ENCODE measurements at places on chromosomes 2 and 18. TPM values are rescaled to one million over a fixed set of nuclear protein-coding genes. Genes with fewer than 3 reads are reported as not detected.
A peak's percentile ranks its signal among the peaks of the same experiment; 100 is the strongest.

SLC14A1 gene
- 4.3 TPM for total RNA-seq

GRCh38 chr2:3208591-3208990, 169.0 kb downstream of the EIPR1 start:
- DNase-seq = no peak
- no peaks in the 10 kb centered on the region for H3K27me3 ChIP-seq
- H3K4me3 ChIP-seq = no peak overlapping the region
- H3K36me3 ChIP-seq = peaks cover 26% of the 10 kb centered on the region
- H3K27ac ChIP-seq = no peak overlapping the region
- peaks cover 4% of the 10 kb centered on the region for H3K4me1 ChIP-seq

LRRTM4 gene
- total RNA-seq = not detected

KCNF1 gene
- total RNA-seq = not detected

- DNase-seq = no peak
- no peak overlapping the region for H3K4me3 ChIP-seq
- H3K4me1 ChIP-seq = no peaks in the 10 kb centered on the region
- H3K36me3 ChIP-seq = no peaks in the 10 kb centered on the region
- H3K27ac ChIP-seq = no peak overlapping the region
These were observed 22.3 kb downstream of the ASAP2 start for GRCh38 chr2:9228781-9229469.

IGFBP2 gene
- not detected for total RNA-seq

GRCh38 chr18:41864216-41864615, 90.8 kb upstream of the PIK3C3 start:
- no peak for DNase-seq
- no peak overlapping the region for H3K4me3 ChIP-seq
- peaks cover 10% of the 10 kb centered on the region for H3K27me3 ChIP-seq
- no peaks in the 10 kb centered on the region for H3K4me1 ChIP-seq
- H3K27ac ChIP-seq = no peak overlapping the region
- H3K36me3 ChIP-seq = no peaks in the 10 kb centered on the region

- peaks cover 4% of the 10 kb centered on the region for H3K36me3 ChIP-seq
- H3K27me3 ChIP-seq = no peaks in the 10 kb centered on the region
- no peaks in the 10 kb centered on the region for H3K4me1 ChIP-seq
- no peak overlapping the region for H3K27ac ChIP-seq
These were observed 155.4 kb upstream of the FSIP2 start for GRCh38 chr2:185583058-185583816.

DNA sequence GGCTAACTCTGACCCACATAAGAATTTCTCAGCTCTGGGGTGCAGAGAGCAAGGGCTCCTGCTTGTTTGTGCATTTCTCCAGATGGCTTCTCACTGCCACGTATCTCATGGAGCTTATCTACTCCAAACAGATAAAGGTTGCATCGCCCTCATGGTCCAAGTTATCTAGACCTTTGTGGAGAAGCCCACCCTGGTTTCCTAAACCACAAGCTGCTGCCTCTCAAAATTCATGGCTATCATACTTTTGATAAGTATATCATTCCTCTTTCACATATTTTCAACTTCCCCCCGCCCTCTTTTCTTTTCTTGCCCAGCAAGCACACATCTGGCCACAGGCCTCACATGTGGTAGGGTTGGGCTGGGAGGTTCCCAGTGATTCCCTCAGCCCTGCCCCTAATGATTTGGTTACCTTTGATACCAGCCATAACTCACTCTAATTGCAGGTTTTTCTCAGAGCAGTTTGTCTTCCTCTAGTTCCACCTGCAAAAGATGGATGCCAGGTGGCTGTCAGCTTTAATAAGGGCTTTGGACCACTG, 146.0 kb downstream of the RHBDD1 start:
- H3K4me1 ChIP-seq = peaks cover 28% of the 10 kb centered on the region
- no peak overlapping the region for H3K4me3 ChIP-seq
- H3K36me3 ChIP-seq = peaks cover 7% of the 10 kb centered on the region
- H3K27ac ChIP-seq = peak overlapping the region; percentile 78

DNA sequence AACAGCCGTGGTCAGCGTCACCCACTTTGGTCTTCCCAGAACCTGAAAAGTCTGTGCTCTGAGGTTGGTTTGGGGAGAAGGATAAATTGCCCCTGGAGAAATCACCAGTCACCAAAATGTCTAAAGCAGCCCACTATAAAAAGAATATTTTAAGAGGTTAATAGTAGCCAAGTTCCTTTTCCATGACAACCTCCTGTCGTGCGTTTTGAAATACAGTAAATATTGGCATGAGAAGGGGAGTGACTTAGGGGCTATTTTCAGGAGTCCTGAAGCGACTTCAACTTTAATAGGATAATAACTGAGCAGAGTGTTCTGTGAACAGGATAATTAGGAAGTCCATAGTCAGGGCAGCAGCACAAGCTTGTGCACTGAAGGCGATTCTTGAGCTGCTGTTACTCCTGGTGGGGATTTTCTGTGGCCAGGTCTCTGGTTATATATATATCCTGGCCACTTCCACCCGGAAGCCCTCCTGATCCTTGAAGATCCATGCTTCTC, 49.3 kb downstream of the RNF144A start:
- H3K36me3 ChIP-seq = peaks cover 52% of the 10 kb centered on the region
- no peak for DNase-seq
- H3K27me3 ChIP-seq = no peaks in the 10 kb centered on the region
- H3K4me1 ChIP-seq = peaks cover 26% of the 10 kb centered on the region
- H3K27ac ChIP-seq = no peak overlapping the region
- no peak overlapping the region for H3K4me3 ChIP-seq

DNA sequence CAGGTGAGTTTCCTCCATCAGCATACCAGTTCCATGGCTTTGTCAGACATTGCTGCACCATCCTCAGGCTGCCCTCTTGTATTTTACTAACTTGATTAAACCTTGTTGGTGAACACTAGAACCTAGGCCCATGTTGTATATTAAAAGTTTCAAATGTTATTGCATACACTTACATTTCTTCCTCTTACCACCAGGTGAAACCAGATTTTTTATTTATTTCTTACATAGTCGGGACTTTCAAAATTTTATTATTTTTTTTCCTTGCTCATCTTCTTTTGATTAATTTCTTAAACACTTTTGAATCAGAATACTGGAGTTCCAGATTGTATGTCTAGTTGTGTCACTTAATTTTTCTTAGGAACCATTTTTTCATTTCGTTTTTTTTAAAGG, 5.9 kb downstream of the CERS6 start:
- no peaks in the 10 kb centered on the region for H3K27me3 ChIP-seq
- peak overlapping the region; percentile 2 for H3K4me3 ChIP-seq
- peak overlapping the region; percentile 0 for H3K27ac ChIP-seq
- peaks cover 76% of the 10 kb centered on the region for H3K4me1 ChIP-seq
